ENCODE measurements at places on chromosomes 3 and 15.

DNA sequence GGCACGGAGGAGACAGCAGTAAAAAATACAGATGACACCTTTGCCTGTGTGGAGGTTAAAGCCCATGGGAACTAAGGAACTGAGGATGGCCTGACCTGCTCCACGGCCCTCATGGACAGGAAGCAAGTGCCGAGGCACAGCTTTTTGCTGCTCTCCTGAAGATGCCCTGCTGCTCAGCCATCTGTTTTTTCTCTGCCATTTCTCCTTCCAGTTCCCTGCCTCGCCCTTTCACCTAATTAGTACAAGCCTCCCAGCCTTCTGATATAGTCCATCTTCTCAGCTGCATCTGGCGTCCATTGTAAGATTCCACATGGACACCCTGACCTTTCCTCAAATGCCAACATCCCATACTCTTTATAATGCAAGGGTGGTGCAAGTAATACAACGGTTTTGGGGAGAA, 11.8 kb upstream of the CXCR6 start:
- DNase-seq, result no peak

DNA sequence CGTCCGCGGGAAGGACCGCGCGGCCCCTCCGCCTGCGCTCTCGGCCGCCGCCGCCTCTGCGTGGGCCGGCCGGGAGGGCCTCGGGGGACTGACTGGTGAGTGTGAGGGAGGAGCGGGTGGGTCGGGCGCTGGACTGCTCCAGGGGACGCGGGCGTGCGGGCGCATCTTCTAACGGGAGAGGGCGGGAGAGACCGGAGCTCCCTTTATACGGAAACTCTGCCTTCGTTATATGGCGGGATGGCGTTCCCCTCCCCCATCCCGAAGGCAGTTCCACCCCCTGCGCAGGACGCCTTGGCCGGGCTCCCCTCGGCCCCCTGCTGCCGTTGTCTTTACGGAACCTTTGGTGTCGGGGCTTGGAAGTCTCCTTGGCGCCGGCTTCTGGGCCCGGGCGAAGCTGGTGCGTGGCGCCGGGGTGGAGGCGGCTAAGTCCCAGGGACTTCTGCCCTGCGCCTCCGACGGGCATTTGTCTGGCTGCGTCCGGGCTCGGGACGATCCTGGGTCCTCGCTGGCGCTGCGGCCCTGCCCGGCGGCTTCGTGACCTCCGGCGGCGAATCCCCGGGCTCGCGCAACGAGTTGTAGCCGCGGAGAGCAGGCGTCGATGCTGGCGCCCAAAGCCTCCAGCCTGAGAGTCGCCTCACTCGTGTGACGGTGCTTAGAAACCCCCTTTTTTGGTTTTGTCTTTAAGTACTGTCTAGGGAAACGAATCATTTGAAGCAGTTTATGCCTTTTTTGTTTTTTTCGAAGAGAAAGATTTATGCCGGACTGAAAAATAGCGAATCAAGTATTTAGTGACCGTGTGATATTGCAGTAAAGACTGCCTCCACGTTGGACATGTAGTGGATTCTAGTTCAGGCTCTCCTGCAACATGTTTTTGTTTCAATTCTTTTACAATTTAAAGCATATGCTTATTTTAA, 623 bp downstream of the ZNF639 start:
- DNase-seq, result peak; percentile 74

- DNase-seq, result no peak
Observed at GRCh38 chr15:43085921-43086320, 19.9 kb downstream of the UBR1 start.

- no peak for DNase-seq
Observed at GRCh38 chr3:61057464-61057863, 193.8 kb downstream of the FHIT start.

DNA sequence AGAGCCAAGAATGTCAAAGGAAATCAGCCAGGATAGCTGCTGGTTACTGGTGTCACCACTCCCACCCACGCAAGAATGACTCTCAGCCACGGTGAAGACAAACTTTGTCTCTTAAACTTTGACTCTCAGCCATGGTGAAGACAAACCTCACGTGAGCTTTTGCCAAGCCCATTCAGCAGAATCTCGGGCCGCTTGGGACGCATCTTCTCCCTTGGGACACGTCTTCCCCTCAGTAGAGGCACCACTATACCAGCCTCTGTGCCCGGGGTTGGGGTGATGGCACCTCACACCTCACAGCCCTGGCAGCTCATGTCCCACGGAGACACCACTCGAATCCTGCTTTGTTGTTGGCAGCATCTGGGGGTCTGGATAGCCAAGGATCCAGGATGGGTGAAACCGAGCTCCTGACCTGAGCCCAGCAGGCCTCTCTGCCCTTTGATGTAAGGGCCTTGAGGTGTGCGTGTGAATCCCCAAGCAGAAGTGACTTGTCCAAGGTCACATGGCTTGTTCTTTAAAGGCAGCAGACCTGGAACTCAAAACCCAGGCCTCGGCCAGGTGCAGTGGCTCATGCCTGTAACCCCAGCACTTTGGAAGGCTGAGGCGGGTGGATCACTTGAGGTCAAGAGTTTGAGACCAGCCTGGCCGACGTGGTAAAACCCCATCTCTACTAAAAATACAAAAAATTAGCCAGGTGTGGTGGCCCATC, 21.8 kb downstream of the RBPMS2 start:
- DNase-seq, result no peak

DNA sequence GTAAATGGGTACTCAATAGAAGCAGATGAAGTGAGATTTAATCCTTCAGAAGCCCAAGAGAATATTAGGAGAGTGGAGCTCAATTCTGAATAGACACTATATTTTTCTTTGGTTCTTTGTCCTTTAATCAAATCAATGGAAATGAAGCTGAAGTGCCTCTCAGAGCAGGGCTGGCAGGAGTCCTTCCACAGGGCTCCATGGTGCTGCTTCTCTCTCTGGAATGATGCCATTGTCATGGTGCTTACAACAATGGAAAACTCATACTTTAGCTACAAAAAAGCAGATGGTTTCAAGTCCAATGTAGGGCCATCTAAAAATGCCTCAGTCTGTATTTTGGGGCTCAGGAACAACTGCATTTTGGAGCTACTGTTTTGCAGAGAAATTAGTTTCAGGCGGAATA, 125.1 kb downstream of the SNRK start:
- DNase-seq, result no peak

- no peak for DNase-seq
Observed at GRCh38 chr3:71924721-71925120, 139.8 kb upstream of the PROK2 start.

GRCh38 chr15:80461356-80462095, 57.3 kb downstream of the ARNT2 start:
- DNase-seq, result no peak

DNA sequence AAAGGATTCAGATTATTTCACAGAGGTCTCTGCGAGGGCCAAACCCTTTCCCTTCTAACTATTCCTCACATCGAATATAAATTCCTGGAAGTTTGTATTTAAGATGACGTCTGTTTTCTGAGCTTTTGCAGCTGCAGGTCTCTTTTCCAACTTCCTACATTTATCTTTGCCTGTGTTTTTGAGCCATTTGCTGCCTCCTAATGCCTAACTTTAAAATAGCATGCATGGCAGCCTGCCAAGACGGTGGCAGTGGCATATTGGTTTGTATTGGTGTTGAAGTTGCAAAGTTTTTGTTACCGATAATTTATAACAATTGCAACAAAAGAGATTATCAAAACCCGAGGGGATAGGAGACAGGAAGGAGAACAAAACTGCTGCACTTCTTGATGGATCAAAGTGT, 187.1 kb upstream of the DNAJC19 start:
- peak; percentile 66 for DNase-seq

GRCh38 chr3:36814066-36814717, 49.8 kb upstream of the DCLK3 start:
- DNase-seq, result no peak

DNA sequence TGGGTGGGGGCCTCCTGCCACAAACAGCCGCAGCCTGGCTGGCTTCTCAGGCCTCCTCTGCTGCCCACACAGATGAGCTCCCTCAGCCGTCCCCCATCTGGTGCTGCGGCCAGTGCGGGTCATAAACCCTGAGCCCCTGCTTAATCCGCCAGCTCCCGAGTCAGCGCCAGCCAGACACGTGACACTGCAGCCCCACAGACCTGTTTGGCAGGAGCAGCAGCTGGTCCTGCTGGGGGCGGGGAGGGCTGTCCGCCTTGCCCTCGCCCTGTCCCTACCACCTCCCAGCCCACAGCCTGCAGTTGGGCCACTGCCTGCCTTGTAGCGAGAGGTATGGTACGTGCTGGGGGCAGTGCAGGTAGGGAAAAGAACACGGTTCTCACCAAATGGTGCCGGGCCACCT, 86.2 kb downstream of the IQSEC1 start:
- no peak for DNase-seq

DNA sequence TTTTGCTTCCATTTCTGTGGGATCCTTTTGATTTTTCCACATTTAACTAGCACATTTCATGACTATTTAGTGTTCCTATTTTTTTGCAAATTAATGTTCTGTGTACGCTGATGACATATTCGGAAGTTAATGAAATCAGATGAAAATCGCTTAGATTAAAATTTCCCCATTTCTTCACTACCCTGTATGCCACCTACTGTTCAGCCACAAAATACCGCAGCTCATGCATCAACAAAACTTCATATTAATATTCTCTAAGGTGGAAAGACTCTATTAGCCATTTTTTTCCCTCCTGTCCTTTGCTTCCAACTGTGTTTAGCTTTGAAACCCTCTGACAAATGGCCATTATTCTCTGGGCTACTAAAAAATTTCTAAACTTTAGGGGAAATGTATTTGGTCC, 300.6 kb downstream of the MECOM start:
- DNase-seq, result no peak

- no peak for DNase-seq
Observed at GRCh38 chr3:153311541-153311940, 149.5 kb downstream of the RAP2B start.

DNA sequence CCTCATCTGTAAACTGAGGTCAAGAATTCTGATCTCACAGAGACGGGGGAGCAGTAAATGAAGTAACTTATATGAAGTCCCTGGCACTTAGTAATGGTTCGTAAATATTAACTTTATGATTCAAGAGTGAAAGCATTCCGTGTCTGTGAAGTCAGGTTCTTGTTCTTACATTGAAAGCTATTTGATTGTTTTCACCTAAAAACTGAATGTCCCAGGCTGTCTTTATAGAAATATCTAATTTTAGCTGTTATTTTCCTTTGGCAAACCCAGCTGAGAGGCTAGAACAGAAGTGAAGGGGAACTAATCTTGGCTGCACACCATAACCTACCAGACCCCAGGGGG, 84.5 kb downstream of the CHSY1 start:
- no peak for DNase-seq

- DNase-seq, result no peak
Observed at GRCh38 chr3:171346582-171347300, 113.5 kb downstream of the TNIK start.

GRCh38 chr3:120796976-120797375, 54.4 kb downstream of the GTF2E1 start:
- DNase-seq, result no peak

DNA sequence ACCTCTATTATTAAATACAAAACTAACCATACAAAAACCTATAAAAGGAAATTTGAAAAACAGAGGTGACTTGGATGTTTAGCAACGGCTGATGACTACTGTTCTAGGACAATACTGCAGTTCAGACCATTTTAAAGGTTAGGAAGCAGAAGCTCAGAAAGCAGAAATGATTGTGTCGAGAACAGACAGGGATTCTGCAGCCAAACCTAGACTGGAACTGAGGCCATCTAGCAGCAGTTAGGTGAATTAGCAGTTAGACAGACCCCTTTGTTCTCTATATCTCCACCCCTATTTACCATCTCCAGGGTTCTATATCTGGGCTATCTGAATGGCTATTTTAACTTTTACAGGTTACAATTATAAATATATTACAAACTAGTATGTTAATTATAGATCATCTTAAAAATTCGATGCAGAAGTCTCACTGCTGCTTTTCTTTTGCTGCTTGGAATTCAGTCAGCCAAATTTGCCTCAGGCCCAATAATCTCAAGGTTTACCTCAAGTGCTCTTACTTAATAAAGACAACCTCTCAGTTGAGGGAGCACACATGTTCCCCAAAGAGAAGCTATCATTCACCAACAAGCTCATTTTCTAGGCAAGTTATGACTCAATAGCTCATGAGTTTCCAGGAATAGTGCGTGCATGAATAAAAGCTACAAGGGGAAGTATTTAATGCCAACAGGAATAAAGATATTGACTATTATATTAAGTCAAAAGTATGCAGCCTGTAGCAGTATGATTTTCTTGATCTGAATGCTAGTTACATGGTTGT, 9.3 kb upstream of the IL1RAP start:
- DNase-seq, result no peak

GRCh38 chr3:24278543-24278942, 216.1 kb downstream of the THRB start:
- no peak for DNase-seq

- DNase-seq, result peak; percentile 58
Observed at GRCh38 chr3:112498914-112499711, at the start of gene BTLA. Gene BTLA (minus strand): TSS chr3:112499472. CDS start chr3:112499358, 114 bp downstream.

DNA sequence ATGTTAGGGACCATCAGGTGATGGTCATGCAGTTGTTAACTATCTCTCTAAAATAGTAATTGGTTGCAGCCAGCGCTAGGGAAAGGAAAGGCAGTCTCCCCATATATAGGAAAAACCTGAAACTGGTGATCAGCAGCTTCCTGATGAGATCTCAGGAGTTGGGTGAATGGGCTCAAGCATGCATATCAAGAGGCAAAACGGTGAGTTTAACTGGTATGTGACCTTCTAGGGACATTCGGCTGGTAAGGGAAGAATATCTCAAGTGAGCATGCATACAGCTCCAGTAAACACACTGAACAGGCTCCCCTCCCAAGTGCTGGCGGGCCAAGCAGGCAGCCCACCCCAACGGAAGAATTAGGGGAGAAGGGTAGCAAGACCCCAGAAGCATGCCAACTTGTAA, 49.3 kb upstream of the ROBO2 start:
- DNase-seq, result no peak

GRCh38 chr15:45458746-45459403, 63.7 kb downstream of the SLC30A4 start:
- DNase-seq, result peak; percentile 89

- DNase-seq, result no peak
Observed at GRCh38 chr15:94001255-94001801, 230.0 kb upstream of the MCTP2 start.

GRCh38 chr3:5768281-5768945, 580.9 kb downstream of the EDEM1 start:
- no peak for DNase-seq

DNA sequence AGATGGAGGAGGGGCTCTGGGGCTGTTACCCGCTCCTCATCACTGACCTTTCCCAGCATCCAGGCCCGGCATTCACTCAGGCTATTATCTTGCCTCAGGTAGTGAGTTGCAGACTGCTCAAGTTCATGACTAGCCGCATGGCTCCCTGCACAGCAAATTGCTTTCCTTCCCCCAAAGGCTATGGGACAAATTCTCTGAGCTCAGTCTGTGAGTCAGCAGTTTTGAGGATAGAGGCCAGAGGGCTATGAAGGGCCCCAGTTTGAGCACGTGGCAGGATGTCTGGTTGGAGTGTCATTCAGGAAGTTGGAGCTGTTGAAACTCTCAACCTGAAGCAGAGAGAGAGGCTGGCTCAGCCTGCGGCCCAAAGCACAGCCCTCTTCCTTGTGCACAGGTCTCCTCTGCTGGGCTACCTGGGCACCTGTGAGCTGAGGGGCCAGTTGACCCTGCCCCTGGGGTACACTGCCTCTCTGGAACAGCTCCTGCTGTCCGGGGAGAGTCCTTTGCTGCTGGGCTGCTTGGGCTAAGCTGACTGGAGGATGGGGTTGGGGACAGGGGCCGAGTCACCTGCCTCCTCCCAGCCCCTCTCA, 7.9 kb downstream of the FAH start:
- peak; percentile 77 for DNase-seq
